ENCODE measurements at places on chromosomes 11 and 22.
A peak's percentile ranks its signal among the peaks of the same experiment; 100 is the strongest.

DNA sequence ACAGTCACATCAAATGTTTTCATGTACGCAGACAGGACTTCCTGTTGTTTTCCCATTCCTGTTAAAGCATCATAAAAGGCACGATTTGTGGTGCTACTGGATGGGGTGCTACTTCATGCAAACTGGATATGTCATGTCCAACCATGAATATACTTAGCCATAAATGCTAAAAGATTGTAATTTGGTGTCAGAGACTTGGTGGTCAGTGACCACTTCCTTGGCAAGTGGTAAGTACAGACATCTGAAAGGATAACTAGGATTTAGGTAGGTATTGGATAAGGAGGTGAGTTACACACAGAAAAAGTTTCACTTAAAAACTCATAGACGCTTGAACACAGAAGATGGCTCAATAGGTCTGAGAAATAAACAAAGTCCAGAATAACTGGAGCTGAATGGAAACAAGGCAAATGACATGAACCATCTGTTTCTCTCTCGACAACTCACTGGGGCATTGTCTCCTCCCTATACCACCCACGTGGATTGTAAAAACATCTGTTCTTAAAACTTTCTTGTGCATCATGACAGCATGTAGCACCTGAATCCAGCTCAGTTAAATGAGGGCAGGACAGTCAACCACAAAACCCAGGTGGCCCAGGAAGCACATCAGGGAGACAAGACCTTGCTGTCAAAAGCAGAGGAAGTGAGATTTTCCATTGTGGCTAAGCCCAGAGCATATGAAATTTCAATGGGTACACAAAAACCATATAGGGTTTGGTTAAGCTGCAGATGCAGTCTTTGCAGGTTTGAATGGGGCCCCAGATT, 22.1 kb upstream of the IGLL5 start:
- DNase-seq: peak; percentile 68

DNA sequence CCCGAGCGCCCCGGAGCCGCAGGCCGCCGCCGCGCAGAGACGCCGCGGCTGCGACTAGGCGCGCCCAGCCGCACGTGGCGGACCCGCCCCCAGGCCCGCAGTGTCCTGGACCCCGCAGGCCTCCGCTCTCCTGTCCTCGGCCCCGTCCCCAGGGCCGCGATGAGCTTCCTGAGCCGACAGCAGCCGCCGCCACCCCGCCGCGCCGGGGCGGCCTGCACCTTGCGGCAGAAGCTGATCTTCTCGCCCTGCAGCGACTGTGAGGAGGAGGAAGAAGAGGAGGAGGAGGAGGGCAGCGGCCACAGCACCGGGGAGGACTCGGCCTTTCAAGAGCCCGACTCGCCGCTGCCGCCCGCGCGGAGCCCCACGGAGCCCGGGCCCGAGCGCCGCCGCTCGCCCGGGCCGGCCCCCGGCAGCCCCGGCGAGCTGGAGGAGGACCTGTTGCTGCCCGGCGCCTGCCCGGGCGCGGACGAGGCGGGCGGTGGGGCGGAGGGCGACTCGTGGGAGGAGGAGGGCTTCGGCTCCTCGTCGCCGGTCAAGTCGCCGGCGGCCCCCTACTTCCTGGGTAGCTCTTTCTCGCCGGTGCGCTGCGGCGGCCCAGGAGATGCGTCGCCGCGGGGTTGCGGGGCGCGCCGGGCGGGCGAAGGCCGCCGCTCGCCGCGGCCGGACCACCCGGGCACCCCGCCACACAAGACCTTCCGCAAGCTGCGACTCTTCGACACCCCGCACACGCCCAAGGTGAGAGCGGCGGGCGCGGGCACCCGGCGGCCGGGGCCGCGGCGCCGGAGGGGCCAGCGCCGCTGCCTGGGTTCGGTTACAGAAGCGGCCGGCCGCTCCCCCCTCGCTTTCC, 528 bp downstream of the WEE1 start:
- peak; percentile 71 for DNase-seq

DNA sequence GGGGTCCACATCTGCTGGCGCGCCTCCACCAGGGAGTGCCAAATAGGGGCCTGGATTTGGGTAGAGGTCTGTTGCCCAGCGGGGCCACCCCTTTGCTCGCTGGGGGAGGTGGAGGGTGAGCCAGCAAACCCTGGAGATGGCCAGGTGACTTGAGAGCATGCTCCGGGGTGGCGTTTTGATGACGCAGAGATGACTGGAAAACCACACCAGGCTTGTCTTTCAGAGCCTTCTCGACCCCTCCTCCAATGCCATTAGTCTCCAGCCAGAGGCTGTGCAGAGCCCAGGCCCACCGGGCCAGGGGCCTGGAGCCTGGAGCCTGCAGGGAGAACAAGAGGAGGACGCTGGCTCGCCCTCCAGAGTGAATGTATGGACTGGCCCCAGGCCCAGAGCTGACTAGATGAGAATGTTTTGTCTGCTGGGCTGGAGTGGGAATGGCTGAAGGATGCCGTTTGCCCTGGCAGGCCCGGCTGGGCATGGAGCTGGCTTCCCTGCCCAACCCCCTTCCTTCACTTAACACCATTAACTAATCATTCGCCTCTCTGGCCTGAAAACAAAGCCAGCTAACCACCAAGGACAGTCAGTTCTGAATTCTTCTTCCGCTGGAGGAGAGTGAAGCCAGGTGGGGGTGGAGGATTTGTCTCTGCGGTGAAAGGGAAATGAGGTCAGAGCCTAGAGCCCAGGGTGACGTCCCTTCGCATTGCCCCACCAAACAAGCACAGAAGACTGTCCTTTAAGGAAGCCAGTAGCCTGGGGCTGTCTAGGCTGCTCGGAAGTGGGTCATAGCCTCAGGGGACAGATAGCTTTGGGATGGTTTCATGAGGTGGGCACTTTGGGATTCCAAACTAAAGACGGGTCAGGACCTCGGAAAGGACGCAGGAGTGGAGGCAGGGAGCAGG, 1.6 kb upstream of the MCAM start:
- peak; percentile 75 for DNase-seq

GRCh38 chr22:33328789-33329296, 270.7 kb upstream of the SYN3 start:
- no peak for DNase-seq

GRCh38 chr22:27405672-27406388, 395.7 kb downstream of the MN1 start:
- no peak for DNase-seq

- no peak for DNase-seq
Observed at GRCh38 chr11:59611570-59612565, 3.7 kb downstream of the OSBP start.

DNA sequence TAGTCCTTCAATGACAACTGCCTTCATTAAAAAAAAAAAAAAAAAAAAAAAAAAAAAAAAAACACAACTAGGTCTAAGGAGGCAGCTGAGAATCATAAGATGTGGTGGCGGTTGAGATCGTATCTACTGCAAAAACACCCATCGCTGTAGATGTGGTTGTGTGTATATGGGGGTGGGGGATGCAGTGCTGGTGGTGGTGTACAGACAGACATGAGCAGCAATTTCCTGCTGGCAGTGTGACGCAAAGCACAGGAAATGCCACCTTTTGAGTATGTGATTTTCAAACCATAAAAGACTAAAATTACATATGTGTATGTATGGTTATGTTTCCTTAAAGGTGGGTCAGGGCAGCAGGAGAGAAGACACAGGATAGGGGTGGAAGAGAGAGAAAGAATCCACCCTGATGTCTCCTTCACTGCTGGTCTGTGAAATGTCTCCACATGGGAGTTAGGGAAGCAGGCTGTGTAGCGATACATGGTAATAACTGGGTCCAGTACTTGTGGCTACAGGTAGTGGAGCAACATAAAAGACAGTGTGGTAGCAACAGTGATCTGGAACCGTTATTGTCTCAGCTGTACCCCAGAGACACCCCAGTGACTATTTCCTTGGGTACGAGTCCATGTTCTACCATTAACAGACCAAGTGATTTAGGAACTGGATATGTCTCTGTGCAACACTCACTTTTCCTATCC, 57.9 kb downstream of the SYTL2 start:
- DNase-seq: peak; percentile 93

GRCh38 chr11:123674297-123674696, 19.9 kb upstream of the SCN3B start:
- DNase-seq: no peak

DNA sequence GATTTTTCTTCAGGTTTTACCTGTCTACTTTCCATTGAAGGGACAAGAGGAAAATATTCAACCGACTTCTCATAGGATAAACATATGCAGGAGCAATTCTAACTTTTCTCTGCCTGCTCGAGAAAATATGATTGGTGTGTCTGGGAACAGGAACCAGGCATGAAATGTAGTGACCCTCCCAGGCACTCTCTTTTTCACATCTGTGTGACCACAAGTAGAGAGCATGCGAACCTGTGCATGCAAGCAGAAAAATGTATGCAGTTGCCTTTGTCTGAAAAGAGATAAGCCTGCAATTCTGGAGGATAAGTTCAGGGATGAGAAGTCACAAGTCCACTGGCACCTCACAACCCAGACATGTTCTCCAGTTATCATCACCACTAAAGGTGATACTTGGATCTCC, 583.5 kb upstream of the FAT3 start:
- no peak for DNase-seq

DNA sequence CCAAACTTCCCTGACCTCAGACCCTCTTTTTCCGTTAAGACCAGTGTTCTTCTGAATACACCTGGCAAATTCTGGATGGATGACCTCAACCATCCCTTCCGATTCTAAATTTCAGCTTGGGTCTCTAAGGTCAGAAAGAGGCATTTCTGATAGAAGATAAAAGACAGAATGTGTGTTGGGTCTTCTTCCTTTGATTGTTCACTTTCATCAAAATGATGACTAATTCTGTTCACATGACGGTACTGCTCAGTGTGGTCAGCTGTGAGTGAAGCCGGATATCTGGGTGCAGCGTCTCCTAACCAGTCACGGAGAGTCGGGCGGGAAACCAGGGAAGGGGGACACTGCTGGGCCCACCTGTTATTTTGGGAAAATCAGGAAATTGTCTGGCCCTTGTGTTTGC, 151.6 kb upstream of the NAV2 start:
- DNase-seq: no peak

DNA sequence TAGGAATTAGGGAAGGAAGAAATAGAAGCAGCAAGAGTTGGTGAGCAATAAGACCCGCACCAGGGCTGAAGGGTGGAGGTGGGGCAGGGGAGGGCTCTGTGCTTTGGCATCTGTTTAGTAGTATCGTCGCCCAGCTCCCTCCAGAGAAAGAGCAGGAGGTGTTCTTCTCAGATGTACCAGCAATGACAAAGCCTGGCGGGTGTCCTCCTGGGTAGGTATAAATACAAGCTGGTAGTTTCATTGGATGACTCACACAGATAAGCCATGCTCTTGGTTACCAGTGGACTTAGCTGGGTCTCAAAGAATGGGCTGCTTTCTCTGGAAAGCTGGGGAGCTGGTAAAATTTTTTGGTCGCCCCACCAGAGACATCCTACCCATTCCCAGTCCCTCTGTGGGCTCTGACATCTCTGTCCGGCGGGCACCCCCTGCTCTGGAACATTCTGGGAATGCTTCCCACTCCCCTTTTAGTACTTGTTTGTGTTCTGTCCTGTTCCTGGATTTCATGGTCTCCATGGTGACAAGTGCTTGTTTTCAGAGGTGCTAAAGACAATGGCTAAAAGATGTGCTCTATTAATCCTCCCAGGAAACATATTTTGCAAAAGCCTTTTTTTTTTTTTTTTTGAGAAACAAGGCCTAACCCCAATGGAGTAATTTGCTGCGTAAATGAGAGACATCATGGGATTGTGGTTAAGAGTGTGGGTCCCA, 15.4 kb upstream of the TUBA8 start:
- DNase-seq: peak; percentile 51

- no peak for DNase-seq
Observed at GRCh38 chr22:23581260-23581650, 1.2 kb upstream of the IGLL1 start.

DNA sequence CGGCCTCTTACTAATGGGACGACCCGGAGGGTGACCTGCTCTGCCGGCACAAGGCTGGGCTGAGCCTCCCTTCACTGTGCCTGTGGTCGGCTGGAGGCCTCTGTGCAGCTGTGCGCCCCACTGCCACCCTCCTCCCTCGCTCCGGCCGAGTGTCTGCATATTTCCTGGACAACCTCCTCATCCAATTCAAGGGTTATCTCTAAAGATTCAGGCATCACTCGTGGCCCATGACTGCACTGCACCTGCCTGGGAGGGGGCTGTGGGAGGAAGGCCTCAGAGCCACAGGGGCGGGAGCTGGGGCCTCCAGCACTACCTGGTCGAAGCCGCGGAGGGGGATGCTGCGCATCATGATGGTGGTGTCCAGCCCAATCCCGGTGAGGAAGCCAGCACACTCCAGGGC, 43.1 kb upstream of the GNB1L start:
- DNase-seq: no peak

DNA sequence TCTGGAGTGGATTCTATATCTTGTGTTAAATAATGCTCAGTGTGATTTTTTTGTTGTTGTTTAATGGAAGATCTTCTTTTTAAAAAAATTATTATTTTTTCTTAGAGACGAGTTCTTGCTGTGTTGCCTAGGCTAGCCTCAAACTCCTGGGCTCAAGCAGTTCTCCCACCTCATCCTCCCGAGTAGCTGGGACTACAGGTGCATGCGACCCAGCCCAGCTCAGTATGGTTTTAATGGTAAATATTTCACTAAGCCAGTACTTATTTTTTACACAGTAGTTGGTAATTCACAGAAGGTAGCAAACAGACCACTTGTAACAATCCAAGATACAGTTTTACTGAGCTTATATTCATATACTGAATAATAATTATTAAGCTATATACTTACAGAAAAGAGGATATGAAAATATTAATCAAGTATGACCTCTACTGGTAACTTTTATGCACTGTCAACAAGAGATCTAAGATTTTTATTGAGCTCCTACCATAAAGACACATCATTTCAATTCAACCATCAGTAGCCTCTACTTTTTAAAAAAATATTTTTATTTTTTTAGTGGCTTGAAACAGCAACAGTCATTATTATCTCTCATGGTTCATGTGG, 6.1 kb upstream of the CD59 start:
- DNase-seq: no peak

GRCh38 chr11:11268119-11268518, 84.9 kb downstream of the CSNK2A3 start:
- no peak for DNase-seq

DNA sequence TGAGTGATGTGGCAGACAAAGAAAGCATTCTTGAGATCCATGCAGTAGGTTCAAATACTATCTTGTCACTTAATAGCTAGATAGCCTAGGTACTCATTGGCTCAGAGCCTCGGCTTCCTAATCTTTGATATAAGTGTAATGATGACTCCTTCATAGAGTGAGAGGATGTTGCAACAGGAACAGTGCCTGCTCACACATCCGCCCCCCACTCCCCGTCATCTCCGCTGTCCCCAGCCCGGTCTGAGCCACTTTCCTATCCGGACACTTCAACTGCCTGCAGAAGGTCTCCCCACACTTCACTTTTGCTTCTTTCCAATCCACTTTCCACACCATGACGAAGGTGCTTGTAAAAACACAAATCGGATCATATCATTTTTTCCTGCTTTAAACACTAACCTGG, 128.8 kb downstream of the NTM start:
- DNase-seq: no peak

GRCh38 chr22:29861672-29862297, 21.2 kb upstream of the MTMR3 start:
- DNase-seq: no peak
